ENCODE measurements at places on chromosomes 16 and 17.
A peak's percentile ranks its signal among the peaks of the same experiment; 100 is the strongest.

- DNase-seq, result no peak
Measured at GRCh38 chr16:78789561-78789960, 690.1 kb downstream of the WWOX start.

GRCh38 chr16:66028510-66029216 is 337.8 kb upstream of the CDH5 start:
- peak; percentile 88 for DNase-seq

- no peak for DNase-seq
Measured at GRCh38 chr16:89261691-89262563, 44.4 kb downstream of the ZNF778 start.

- no peak for DNase-seq
Measured at GRCh38 chr16:69338557-69339288, 641 bp downstream of the COG8 start.

GRCh38 chr16:49575346-49576172 is 202.0 kb downstream of the C16orf78 start:
- no peak for DNase-seq

GRCh38 chr17:68197091-68197996 is 50.5 kb upstream of the AMZ2 start:
- DNase-seq, result no peak

GRCh38 chr16:30953511-30954124 is 3.9 kb upstream of the SETD1A start:
- DNase-seq, result peak; percentile 59

GRCh38 chr17:14341866-14342265 is 41.0 kb downstream of the HS3ST3B1 start:
- DNase-seq, result no peak

DNA sequence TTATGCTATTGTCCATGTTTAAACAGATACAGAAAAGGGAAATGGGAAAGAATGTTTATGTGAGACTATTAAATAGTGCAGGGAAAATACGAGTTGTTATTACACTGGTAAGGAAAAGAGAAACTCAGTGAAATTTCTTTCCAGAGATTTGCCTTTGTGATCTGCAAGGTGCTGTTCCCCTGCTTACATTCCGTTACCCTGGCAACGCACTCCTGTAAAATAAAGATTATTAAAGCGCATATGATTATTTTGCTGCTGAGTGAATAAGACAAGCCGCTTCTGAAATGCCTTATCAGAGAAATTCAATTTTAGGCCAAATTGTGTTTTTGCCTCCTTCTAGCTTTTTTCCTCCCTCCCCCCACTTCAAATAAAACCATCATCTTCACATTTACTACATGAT is 328.6 kb upstream of the PMFBP1 start:
- DNase-seq, result no peak

- DNase-seq, result no peak
Measured at GRCh38 chr17:29621751-29622194, 939 bp downstream of the CORO6 start.

DNA sequence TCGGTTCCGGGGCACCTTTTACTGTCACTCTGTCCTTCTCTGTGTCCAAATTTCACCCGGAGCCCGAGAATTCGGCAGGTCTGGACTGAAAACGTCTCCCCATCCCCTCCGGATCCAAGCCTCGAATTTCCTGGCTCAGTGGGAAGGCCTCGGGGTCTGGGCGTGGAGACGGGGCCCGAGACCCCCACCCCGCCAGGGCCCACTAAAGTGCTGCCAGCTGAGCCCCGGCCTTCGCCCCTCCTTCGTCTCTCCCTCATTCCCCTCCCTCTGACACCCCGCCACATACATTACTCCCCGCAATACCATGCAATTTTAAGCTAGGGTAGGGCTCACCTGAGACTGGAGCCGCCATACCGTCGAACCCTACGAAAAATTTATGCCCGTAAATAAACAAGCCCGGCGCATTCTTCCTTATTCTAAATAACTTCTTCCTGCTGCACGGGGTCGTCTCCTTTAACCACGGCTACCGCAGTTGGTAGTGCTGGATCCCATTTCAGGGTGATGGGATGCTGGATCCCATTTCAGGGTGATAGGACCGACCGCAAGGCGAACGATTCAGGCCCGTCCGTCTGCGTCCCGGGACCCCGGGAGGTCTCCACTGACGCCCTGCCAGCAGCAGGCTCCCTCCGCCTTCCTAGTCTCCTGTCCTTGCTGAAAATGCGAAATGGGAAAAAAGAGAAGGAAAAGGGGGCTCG is 4.4 kb upstream of the OR1F1 start:
- no peak for DNase-seq

GRCh38 chr16:10332241-10332640 is 53.6 kb upstream of the ATF7IP2 start:
- DNase-seq, result no peak

- no peak for DNase-seq
Measured at GRCh38 chr16:84483882-84484565, 20.4 kb downstream of the MEAK7 start.

GRCh38 chr17:851924-852323 is 69.8 kb downstream of the MRM3 start:
- no peak for DNase-seq

GRCh38 chr16:84478172-84478947 is 26.1 kb downstream of the MEAK7 start:
- DNase-seq, result peak; percentile 70

- DNase-seq, result no peak
Measured at GRCh38 chr16:58366247-58367031, 25.8 kb upstream of the GINS3 start.

GRCh38 chr17:41026715-41027471 is at the start of gene KRTAP1-5:
Gene KRTAP1-5, minus strand, starts transcription at chr17:41027208. Its CDS starts 53 bp downstream, at chr17:41027155.
- peak; percentile 68 for DNase-seq

DNA sequence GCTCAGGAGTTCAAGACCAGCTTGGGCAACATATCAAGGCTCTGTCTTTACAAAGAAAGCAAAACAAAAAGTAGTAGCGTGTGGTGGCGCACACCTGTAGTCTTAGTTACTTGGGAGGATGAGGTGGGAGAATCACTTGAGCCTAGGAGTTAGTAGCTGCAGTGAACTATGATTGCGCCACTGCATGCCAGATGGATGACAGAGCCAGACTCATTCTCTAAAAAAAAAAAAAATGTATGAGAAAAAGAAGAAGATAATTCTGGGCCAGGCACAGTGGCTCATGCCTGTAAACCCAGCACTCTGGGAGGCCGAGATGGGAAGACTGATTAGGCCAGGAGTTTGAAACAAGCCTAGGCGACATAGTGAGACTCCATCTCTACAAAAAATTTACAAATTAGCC is 28.5 kb downstream of the STAT5B start:
- no peak for DNase-seq

DNA sequence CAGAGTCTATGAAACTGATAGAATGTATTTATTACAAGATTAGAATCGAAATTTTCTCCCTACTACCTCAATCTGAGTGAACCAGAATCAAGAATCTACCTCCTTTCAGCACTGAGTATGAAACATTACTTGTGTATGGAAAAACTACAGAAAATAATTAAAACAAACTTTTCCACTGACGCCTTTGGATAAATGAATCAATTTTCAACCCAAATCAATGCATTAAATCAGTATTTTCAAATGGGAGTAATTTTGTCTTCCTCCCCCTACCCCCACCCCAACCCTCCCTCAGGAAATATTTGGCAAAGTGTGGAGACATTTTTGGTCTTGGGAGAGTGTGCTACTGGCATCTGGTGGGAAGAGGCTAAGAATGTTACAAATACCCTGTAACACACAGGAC is 7.8 kb upstream of the ABCA10 start:
- peak; percentile 6 for DNase-seq

Measured in GM03348 (cell line).